ENCODE measurements at places on chromosomes 12 and 14.

GRCh38 chr12:120668868-120669840 lies 17.8 kb upstream of the MLEC start:
- DNase-seq: no peak

DNA sequence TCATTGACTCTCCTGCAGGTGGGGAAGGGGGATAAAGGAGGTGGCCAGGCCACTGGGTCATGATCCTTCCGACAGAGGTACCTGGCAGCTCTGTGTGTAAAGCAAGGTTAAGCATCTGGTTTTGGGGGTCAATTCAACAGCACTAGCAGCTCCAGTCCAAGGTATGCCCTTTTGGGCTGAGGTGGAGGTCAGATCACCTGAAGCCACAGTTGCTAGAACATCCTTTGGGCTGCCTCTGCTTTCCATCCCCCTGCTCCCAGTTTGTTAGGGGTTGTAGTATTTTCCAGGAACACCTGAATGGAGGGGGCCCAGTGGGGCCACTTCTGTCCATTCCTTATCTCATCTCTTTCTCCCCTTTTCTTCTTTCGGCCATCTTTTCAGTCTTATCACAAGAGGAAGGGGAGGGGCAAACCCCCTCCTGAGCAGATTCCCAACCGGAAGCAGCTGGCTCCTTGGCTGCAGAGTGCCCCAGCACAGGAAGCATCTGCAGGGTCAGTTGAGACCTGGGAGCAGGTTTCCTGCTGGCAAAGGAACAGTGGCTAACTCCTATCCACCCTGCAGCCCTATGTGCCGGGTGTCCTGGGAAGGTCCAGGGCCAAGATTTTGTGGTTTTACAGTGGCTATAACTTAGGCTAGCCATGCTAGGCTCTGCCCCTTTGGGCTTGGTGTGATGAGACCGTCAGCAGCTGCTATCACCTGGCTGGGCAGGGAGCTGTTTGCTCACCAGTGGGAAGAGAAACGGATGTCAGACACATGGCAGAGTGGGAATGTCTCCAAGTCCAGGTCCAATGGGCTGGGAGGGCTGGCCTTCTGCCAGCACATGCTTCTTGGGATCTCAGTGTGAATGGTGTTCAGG lies 40.2 kb downstream of the SH2B3 start:
- DNase-seq: no peak

DNA sequence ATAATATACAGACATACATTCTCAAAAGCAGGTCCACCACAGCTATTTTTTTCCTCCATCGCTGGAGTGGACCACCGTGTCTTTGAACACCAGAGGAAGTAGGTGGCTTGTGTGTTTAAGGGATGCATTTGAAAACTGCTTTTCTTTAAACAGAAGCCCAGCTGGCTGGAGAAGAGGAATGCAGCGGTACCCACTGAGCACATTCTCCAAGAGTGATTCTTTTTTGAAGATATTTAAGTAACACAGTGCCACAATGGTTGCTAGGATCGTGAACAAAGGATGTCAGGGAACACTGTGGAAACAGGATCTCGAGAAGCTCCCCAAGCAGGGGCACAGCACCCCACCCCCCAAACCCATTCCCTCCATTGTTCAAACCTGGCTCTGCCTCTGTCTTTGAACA lies 286.6 kb upstream of the PWP1 start:
- DNase-seq: no peak

- DNase-seq: no peak
These were observed 317.4 kb upstream of the DDHD1 start for GRCh38 chr14:53470351-53471043.

GRCh38 chr14:68657300-68658028 lies 135.4 kb downstream of the ZFP36L1 start:
- no peak for DNase-seq

DNA sequence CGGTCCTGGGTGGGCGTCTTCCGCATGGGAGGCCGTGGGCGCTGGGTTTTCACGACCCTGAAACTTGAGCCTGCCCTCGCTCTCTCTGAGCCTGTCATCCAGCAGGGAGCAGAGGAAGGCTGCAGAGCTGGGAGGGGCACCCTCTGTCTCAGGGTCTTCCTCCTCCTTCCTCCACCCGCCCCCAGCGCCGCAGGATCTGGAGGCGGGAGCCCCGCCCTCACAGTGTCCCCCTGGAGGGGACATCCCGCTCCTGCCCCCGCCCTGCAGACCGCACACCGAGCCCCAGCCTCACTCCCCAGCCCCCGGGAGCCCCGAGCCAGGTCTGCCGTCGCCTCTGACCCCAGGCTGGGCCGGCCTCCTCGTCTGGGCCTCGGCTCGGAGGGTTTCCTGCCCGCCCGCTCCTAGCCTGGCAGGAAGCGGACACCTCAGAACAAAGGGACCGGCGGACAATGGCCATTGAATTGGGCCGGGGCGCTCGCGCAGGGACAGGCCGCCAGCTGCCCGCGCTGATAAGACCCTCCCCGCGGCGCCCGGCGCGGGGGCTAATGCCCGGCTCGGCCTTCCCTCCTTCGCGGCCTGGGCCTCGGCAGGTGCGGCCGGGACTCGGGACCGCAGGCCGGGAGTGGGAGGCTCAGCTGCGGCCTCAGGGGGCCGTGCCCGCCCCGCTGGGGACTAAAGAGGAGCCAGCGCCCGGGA lies 15.3 kb upstream of the NUDT14 start:
- no peak for DNase-seq

DNA sequence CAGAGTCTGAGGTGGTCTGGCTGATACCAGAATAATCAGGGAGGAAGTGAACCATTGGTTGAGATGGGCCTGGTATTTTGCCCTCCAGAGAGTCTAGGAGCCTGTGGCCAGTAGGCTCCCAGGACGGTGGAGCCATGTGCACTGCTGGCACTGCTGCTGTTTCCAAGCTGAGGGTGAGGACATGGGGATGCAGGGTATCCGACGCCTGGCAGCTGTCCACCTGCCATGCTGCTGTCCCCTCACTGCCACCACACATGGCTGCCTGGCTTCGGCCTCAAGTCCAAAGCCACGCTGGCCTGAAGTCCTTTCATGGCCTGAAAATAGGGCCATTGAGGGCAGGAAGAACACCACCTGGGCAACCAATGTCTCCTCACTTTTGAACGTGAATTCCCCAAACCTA lies 8.6 kb downstream of the CACNA1C start:
- DNase-seq: no peak

GRCh38 chr12:47110011-47110541 lies 30.3 kb upstream of the AMIGO2 start:
- DNase-seq: no peak

DNA sequence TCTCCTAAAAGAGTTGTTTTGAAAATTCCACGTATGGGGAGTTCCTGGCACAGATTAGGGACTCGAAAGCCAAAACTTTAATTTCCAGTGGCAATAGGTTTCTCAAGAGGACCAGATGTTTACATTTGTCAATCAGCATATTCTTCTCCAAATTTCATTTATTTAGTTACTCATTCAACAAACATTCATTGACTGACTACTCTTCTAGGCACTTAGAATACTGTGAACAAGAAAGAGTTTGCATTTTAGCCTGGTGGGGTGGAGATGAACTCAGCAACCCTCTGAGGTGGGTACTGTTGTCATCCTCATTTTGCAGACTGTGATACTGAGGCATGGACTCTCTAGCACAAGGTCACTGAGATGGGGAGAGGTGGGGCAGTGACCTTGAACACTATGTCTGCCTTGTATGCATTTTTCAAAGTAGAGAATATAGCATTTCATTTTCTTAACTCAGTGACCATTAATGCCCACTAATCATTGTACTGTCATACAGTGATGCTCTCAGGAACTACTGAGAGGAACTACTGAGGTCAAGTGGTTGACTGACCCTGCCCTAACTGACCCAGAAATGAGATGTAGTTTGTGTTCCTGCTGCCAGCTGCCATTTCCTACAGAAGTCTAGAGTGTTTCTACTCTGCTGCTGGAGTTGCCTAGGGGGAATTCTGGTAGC lies 2.2 kb downstream of the L3HYPDH start:
- no peak for DNase-seq

DNA sequence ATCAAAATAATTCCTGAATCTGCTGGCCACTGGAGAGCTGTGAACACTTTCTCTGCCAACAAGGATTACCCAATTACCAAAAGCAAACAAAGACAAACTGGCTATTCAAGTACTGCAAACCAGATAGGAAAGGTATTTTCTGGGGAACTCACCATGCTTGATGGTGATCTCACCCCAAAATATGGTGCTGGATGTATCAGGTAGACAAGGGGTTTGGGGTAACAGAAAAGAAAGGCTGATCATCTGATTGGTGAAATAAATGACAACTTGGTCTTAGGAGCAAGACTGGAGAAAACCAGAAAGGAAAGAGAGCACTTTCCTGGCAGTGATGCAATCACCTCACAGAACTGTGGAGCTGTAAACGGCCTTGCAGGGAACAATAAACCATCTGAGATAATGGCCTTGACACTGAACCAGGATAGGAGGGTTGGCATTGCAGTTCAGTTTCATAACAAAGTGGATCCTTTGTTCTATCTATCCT lies 31.0 kb upstream of the NPFF start:
- DNase-seq: no peak

DNA sequence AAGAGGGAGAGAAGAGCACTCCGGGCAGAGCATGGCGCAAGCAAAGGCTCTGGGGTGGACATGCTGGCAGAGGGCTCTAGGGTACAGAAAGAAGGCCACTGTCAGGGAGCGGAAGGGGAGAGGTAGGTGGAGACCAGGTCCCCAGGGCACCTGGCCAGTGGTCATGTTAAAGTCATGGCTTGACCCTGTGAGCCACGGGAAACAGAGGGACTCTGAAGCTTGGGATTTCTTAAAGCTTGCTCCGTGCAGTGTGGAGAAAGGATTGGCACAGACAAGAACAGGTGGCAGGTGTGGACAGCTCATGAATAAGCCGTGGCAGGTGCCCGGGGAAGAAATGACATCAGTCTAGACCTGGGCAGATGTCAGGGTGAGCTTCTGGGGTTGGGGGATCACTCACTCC lies 413.8 kb downstream of the BCL11B start:
- DNase-seq: no peak

GRCh38 chr14:62079038-62079437 lies 316.8 kb downstream of the SNAPC1 start:
- DNase-seq: no peak

- no peak for DNase-seq
These were observed 59.7 kb downstream of the GTF2A1 start for GRCh38 chr14:81161088-81161487.

- DNase-seq: no peak
These were observed 17.5 kb downstream of the MARK3 start for GRCh38 chr14:103402695-103403094.

DNA sequence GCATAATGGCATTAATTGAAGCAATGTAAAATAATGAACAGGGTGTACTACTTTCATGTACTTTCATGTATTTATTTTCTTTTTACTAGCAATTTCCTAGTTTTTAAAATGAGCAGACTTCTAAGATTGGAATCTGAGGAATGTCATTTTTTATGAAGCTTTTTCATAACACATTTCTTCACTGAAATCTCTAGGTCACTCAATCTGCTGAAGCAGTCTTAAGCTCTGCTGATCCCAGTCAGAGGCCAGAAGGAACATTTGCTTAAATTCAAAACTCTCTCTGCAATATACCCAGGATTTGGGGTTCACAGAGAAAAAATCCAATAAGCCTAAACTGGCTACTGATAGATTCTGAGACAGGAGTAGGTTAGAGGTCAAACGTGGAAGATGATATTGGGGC lies 73.6 kb upstream of the CNTN1 start:
- DNase-seq: no peak

GRCh38 chr12:129373746-129374145 lies 520.5 kb downstream of the GLT1D1 start:
- DNase-seq: no peak

DNA sequence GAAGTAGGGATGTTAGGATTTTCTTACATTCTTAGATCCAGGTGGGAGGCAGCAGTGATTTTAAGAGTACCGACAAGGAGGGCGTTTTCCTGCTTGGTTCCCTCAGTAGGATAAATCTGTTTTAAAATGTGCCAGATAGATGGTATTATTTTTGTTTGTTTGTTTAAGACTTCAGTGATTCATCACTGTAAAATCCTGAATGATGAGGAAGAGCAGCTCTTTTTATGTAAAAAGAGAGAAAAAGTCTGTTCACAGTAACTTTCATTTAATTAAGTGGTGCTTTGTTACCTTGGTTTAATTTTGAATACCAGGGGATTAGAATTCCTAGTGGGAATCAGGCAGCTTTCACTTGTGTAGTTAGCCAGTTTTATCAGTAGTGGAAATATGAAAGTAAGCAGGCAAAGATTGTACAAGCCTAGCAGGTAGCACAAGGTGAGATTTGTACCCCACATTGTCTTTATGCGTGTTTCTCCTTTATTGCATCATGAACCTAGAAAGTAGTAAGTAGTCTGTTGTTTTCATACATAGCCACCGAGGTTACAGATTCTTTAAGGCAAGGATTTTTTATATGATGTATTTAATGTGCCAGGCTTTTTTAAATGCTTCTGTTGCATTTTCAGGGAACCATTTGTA lies 349.6 kb downstream of the CCDC91 start:
- no peak for DNase-seq
